ENCODE measurements at places on chromosomes 7 and 10.

GRCh38 chr10:126126866-126127265 is 230.5 kb downstream of the FANK1 start:
- no peak for DNase-seq

DNA sequence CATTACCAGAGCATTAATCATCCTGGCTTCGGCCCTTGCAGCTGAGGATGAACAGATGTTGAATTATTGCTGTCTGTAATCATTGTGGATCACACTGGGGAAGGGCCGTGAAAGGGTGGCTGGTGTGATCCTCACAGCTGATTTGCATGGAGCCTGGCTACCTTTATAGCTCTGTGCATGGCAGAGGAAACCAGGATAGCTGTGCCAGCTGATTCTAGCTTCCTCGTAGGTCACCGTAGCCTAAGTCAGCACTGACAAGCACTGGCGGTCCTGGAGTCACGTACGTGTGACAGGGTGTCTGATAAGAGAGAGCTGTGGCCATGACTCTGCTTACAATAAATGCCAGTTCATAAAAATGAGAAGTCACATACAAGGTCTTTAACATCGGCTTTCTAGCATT is 76.5 kb downstream of the INSYN2A start:
- no peak for DNase-seq

GRCh38 chr7:103003004-103003403 is 71.6 kb downstream of the FBXL13 start:
- DNase-seq = no peak

- no peak for DNase-seq
These were observed 371.9 kb upstream of the CHRM2 start for GRCh38 chr7:136496551-136496950.

GRCh38 chr10:87550741-87551140 is 46.0 kb downstream of the MINPP1 start:
- DNase-seq = no peak

GRCh38 chr10:89351780-89352597 is 24.2 kb downstream of the IFIT3 start:
- no peak for DNase-seq

DNA sequence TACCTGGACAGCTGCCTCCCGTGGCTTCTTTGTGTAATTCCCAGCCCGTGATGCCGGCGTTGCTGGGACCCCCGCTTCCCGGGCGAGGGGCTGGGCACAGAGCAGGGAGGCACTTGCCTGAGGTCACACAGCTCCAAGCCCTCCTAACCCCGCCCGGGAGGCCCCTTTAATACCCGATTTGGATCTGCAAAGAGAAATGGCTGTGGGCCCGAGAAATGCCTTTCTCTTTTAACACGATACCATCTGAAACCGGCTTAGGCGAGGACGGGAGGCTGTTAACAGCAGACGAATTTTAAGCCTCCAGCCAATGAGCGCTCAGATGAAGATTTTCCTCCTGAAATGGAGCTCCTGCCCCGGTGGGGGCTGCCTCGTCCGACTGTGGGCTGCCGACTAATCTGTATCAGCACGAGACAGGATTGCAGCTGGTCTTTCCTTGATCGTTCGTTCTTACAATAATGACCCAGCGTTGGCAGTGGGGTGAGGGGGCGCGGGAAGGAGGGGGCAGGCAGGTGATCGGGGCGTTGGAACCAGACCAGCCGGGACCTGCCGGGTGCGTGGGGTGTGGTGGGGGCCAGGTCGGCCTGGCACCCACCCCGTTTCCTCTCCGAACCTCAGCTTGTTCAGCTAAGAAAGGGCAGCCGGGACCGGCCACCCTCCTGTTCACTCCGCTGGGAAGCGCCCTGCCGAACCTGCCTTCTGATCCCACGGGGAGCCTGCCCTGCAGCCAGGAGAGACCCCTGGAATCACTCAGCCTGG is 36.2 kb upstream of the FOXL3 start:
- DNase-seq = no peak

GRCh38 chr10:122249991-122250750 is 20.9 kb upstream of the BTBD16 start:
- DNase-seq = no peak

DNA sequence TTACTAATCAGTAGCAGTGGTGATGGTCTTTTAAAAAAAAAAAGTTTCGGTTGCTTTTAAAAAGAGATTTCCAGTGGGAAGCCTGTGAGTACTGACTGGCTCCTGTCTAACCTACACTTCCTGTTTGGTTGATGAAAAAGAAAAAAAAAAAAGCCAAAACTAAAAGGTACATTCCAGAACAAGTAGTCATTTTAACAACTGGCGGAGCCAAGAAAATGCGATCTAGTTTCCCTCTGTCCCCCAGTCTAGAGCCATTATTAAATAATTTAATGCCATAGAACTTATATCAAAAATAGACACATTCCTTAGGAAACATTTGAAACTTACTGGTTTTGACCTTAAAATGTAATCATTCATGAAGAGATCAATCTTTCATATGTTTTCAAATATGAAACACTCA is 254.2 kb upstream of the C7orf33 start:
- no peak for DNase-seq

DNA sequence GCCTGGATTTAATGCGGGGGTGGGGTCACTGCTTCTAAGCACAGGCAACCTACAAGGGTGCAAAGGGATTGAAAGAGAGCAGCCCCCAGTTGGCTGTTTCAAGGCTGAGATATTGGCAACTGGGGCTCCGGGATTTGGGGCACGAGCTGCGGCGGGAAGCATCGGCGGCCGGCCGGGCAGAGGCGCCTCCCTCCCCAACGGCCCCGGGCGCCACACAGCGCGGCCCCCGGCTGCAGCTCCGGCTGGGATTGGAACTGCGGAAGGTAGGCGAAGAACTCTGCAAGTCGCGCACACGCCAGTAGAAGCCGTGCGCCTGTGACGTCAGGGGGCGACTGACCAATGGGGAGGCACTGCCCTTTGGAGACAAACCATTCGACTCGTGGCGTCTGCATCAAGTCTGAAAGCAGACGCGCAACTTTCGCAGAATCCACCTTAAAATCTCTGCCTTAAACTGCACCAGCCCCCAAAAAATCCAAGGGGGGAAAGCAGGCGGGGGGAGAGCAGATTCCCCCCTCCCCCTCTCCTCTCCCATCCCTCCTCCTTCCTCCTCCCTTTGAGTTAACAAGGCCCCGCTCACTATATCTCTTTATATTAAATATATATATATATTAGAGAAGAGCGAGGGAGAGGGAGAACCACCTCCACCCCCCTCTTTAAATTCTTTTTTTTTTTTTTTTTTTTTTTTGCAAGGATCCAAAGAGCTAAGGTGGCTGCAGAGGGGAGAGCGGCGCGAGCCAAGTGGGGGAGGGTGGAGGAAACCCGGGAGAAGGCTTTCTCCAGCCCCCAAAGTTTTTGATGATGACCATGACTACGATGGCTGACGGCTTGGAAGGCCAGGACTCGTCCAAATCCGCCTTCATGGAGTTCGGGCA is at the start of gene DLX6:
DLX6 (plus strand) TSS at position 371 of the 872 bp plus-strand sequence; CDS start at position 796, 425 bp downstream.
- no peak for DNase-seq

GRCh38 chr10:124116771-124117510 is 23.5 kb upstream of the CHST15 start:
- no peak for DNase-seq

DNA sequence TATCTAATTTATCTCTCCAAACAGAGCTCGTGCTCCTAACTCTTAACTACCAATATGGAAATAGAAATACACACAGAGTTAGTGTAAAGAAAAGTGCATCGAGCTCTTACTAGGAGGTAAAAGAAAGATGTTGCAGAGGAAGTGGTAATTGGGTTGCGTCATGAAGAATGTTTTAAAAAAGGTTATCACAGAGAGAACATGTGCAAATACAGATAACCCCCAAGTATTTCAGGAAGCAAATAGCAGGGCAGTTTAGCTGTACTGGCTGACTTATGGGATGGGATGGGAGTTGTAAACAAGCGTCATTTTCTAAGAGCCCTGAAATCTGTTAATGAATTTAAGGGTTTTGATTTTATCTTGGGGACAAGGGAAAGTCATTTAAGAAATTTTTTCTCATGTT is 153.9 kb downstream of the AGMO start:
- no peak for DNase-seq

DNA sequence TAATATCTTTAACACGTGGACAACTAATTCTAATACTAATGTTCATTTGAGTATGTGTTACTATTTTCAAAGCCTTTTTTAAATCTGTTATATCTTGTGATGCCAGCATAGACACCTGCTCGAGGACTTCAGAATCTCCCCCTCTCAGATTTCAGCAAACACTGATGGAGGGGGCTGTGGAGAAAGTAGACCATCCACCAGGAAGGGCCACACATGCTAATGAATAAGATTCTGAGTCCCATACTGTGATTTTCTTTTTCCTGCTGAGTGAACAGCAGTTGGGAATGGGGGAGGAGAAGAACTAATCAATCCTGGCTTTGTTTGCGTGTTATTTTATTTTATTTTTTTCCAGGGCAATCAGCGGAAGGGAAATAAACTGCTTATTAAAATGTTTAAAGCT is 157.9 kb upstream of the CSTF2T start:
- DNase-seq = no peak

DNA sequence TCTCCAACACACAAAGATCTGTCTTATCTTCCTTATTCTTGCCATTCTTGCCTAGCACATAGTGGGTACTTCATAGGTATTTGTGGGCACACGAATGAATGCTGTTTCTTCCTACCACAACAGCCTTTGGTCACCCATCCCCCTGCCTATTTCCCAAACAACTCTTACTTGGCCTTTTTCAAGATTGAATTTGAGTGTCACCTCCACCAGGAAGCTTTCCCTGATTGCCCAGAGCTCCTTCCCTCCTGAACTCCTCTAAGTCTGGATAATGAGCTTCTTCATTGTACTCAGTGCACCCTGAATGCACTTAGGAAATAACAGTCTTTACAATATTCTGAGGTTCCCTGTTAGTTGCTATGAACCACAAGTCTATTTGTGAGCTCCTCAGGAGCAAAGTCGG is 11.6 kb upstream of the PDZD8 start:
- no peak for DNase-seq

GRCh38 chr10:6401558-6402348 is 178.3 kb downstream of the PRKCQ start:
- DNase-seq = peak; percentile 61

DNA sequence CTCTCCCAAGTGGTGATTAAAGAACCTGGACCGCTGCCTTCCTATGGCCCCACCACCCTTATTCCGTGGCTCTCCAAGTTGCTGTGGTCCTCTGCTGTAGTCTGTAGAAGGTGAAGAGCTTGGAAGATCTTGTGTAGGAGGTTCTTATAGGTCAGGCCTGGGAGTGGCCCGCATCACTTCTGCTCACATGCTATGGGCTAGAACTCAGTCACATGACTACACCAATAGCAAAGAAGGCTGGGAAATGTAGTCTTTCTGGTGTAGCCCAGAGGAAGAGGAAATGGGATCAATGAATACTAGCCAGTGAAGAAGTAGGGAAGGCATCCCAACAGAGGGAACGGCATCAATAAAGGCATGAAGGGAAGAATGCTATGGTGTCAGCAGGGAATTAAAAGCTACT is 41.3 kb upstream of the AOAH start:
- no peak for DNase-seq

DNA sequence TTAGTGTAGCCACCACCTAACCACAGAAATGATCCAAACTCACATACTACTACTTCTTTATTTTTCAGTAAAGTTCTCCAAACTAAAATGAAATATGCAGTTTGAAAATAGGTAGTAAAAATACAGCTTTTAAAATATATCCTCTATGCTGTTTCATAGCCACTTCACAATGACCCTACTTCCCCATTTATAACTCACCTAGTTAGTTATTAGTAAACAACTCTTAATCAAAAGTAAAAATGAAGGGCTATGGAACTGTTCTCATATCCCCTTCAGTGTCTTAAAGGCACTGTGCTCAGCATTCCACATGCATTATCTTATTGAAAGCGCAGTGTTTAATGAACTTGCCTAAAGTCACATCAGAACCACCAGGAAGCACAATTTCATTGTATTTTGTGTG is 43.5 kb downstream of the KMT2C start:
- no peak for DNase-seq

DNA sequence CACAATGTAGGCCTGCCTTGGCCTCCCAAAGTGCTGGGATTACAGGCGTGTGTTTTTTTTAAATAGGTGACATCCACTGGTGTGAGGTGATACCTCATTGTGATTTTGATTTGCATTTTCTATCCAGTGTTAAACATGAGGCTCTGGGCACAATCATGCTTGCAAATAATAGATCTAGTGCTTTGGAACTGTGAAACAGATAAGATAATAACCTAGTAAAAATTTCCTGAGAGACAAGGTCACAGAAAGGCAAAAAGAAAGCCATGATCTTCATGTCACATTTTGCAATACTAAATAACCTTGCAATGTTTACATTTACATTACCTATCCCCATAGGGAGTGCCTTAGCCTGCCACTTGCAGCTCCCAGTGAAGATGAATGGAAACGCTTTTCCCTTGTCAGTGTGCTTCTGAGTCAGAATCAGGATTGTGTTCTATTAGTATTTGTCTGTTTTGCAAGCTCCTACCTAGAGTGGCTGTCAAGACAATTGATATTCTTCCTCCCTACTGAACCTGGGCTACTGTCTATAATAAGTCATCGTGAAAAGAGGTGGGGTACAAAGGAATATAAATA is 256.5 kb downstream of the PHTF2 start:
- DNase-seq = no peak

- DNase-seq = no peak
These were observed 88.5 kb downstream of the NOC3L start for GRCh38 chr10:94274142-94274787.

DNA sequence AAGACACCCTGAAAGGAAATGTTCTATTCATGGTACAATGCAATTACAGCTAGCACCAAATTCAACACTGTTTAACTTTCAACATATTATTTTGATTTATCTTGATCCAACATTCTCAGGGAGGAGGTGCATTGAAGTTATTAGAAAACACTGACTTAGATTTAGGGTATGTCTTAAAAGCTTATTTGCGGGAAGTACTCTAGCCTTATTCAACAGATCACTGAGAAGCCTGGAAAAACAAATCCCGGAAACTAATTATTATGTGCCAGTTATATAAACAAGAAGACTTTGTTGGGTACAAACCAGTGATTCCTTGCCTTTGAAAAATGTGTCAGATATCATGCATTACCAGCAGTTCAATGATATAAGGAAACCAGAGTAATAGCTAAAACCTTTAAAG is 160.1 kb downstream of the CFTR start:
- DNase-seq = no peak

GRCh38 chr7:74420006-74420405 is 33.7 kb upstream of the GTF2IRD1 start:
- DNase-seq = no peak

GRCh38 chr7:50622821-50623220 is 57.6 kb upstream of the DDC start:
- DNase-seq = no peak

- DNase-seq = no peak
These were observed 10.6 kb upstream of the CALU start for GRCh38 chr7:128728598-128728997.

GRCh38 chr7:137667633-137668387 is 179.0 kb downstream of the DGKI start:
- no peak for DNase-seq

All from stimulated activated naive CD8-positive, alpha-beta T cell treated with anti-CD3 and anti-CD28 coated beads, Interleukin-15, amount 100 ng/mL, for 72 hours (primary cell).